ENCODE measurements at places on chromosomes 1 and 21.
A peak's percentile ranks its signal among the peaks of the same experiment; 100 is the strongest.

DNA sequence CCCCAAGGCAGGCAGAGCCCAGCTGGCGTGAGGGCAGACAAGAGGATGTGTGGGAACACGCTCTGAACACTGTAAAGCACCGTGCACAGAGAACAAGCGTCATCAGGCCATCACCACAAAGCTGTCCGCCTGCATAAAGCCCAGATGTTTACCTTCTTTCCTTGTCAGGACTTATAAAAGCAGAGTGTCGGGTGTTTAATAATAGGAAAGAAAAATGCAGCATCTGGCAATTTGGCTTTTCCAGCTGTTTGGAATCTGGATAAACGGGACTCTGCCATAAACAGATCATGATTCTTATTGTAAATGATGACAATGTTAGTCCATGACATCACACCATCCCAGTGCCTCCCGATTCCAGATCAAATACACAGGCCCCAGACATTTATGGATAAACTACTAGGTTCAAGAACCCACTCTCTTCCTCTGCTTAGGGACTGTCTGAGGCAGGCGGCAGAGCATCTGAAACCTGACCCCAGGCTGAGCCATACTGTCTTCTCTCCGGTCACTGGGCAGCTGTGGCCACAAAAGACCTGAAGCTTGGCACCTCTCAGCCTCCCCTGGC lies 4.2 kb downstream of the GLIS1 start:
- DNase-seq = no peak

DNA sequence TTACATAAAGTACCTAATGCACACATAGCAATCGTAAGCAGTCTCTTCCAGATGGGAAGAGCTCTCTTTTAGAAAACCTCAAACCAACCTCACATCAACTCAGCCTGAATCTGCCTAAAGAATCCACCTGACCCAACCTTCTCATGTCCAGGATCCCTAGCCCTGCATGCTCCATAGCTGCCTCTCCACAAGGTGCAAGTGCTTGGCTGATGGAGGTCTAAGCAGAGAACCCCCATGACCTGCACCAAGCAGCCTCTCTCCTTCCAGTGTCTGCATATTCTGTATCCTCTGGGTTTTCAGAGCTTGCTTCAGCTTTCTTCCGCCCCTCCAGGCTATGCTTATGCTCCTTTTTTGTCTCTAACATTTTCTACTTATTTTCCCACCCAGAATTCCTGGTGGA lies 2.5 kb downstream of the LY9 start:
- DNase-seq = no peak

GRCh38 chr1:151994956-151995355 lies 1.3 kb upstream of the S100A10 start:
- no peak for DNase-seq

- DNase-seq = no peak
These were observed 339.7 kb upstream of the PROX1 start for GRCh38 chr1:213647864-213648650.

DNA sequence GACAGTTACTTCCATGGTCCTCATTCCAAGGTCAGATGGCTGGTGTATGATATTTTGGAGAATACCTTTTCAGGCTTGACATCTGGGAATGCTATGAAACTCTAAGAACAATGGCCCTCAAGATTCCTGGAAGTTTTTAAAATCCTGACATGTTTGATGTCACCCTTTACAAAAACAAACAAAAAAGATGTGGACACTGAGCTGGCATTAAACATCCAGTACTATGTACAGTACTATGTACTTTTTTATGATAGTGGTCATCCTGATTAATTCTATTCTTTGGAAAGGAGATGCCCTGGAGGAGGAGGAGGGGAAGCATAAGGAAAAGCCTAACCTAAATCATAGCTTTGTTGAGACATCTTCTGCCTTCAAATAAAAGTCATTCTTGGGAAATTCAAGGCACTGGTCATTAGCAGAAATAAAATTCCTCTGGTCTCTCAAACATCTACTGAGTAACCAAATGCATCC lies 235.4 kb downstream of the HMCN1 start:
- DNase-seq = no peak

GRCh38 chr1:52192024-52192423 lies 50.1 kb downstream of the ZFYVE9 start:
- DNase-seq = no peak

DNA sequence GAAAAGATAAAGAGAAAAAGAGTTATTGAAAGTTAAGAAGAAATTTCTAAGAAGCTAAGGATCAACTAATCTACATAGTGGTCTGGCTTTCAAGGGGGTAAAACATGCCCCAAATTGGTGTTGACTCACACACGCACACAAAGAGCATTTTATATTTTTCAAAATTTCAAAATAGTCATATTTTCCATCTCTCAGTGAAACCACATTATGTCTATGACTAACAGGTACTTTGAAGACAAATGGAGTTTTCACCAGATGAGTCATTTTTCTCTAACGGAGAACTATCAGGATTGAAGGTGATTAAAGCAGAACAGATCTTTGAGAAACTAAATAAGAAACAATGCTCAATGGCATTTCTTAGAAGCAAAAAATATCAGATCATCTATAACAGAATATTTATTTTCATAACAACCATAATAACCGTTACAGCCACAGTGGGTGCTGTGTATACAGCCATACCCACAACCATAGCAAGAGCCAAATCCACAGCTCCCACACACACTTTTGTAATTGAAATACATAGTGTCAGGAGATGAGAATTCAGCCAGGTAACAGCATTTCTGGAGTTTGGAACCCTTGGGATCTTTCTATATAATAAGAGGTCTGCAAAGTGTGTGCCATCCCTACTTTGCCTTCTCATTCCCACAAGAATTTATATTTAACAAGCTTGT lies at the start of gene KRTAP21-3:
TSS of gene KRTAP21-3 (minus strand) at position 539 of the 671 bp plus-strand sequence. CDS start at position 521, 18 bp downstream.
- no peak for DNase-seq

DNA sequence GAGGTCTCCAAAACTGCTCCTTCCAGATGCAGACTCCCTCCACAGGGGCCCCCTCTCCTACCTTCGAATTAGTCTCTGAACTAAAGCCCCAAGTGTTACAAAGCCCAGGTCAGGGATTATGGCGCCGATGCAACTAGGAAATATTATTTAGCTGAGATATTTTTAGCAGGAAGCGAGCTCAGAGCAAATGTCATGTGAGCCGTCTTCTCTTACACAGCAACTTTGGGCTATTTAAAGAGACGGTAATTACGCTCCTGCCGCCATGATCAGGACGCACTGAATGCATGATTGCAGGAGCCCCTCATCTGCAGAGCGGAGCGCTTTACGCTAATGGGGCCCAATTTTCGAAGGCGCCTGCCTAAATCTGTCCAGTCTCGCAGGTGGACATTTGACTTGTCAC lies 55.3 kb upstream of the TARDBP start:
- DNase-seq = no peak

DNA sequence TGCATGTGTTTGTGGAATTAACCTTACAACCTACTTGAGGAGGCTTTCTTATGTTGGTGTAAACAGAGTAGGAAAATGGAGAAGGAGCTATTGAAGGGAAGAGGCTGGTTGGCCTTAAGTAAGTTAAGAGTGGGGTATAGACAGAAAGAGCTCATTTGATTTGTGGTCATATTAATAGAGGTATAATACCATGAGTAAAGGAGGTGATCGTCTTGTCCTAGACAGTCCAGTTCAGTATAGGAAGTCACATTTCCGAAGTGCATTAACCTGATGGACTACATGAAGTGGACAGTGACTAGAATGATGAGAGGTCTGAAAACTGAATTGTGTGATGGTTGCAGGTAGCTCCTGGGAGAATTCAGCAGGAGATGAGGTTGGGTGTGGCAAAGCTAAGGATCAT lies 215.4 kb upstream of the ZC3H12A start:
- DNase-seq = no peak

DNA sequence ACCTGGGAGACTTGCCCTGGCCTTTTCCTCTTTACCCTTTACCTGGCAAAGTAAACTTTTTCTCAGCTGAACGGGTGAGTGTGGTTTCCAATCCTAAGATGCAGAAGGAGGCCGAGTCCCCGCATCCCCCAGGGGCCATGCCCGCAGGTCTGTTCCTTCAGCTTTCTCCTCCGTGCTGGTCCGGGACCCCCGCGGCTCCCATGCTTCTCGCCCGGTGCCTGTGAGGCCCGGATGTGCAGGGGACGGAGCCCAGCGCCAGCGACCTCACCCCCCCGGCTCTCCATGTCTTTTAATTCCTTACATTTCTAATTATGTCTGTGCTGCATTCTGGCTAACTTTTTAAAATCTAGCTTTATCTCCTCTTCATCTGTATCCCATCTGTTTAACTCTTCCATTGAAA lies 21.5 kb upstream of the SCYL3 start:
- DNase-seq = no peak

- no peak for DNase-seq
These were observed 1441.7 kb downstream of the PLA2G4A start for GRCh38 chr1:188270497-188270896.

DNA sequence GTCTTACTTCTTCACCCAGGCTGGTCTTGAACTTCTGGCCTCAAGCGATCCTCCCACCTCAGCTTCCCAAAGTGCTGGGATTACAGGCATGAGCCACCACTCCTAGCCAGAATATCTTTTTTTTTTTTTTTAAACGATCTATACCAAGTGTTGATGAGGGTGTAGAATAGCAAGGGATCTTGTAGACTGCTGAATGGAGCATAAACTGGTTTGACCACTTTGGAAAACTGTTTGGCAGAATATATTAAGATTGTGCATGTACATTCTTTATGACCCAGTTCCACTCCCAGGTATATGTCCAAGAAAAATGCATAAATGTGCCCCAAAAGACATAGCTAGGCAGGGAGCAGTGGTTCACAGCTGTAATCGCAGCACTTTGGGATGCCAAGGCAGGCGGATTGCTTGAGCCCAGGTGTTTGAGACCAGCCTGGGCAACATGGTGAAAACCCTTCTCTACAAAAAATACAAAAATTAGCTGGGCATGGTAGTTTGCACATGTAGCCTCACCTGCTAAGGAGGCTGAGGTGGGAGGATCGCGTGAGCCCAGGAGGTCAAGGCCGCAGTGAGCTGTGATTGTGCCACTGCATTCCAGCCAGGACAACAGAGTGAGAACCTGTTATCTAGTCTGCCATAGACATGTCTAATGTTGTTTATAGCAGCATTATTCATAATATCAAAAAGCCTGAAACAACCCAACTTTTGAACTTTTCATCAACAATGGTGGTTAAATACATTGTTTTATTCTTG lies 184.0 kb downstream of the VPS13D start:
- no peak for DNase-seq

- DNase-seq = no peak
These were observed 218.7 kb downstream of the PATJ start for GRCh38 chr1:61961009-61961408.

GRCh38 chr1:13590486-13590885 lies 6.9 kb downstream of the PDPN start:
- DNase-seq = no peak

DNA sequence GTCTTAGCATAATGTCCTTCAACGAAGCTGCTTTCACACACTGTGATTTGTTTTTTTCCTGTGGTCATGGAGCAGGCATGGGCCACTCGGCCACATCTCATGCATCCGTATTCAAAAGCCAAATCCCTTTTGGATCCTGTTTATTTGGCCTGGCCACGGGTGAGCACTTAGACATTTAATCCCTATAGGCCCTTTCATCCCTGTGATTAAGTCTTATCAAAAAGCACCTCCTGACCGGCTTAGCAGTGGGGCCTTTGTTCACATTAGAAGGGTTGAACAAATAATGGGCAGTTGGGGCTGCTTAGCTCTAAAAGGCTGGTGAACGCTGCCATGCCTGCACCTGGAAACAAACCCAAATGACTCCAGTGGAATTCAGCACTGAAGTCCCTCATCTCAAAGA lies 2.0 kb downstream of the KCNE2 start:
- DNase-seq = no peak

DNA sequence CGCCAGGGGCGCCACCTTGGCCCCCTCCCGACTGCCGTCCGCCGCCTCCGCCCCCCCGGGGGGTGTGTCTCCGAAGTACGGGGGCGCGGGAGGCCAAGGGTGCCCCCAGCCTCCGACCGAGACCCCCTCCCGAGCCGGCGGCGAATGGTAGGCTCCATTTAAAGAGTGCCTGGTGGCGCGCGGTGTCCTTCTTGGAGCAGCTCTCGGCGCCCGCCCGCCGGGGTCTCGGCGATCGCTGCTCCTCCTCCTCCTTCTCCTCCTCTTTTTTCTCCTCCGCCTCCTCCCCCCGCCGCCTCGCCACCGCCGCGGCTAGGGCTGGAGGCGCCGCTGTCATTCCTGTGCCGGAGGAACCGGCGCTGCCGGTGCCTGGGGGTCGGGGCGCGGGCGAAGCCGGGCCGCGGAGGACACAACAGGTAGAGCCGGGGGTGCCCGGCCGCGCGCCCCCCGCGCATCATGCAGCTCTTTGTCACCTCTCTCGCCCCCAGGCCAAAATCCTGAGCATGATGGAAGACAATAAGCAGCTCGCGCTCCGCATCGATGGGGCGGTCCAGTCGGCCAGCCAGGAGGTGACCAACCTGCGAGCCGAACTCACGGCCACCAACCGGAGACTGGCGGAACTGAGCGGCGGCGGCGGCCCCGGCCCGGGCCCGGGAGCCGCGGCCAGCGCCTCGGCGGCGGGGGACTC lies at the start of gene KAZN:
TSS of gene KAZN (plus strand) at position 188 of the 685 bp plus-strand sequence.
- DNase-seq = peak; percentile 64

- no peak for DNase-seq
These were observed 390.2 kb downstream of the USH2A start for GRCh38 chr1:216032961-216033614.

GRCh38 chr1:171195767-171196166 lies 10.7 kb downstream of the FMO2 start:
- no peak for DNase-seq

- no peak for DNase-seq
These were observed 2.9 kb downstream of the SARS1 start for GRCh38 chr1:109216662-109217061.

GRCh38 chr21:43867332-43867703 lies 2.3 kb downstream of the AGPAT3 start:
- DNase-seq = no peak

DNA sequence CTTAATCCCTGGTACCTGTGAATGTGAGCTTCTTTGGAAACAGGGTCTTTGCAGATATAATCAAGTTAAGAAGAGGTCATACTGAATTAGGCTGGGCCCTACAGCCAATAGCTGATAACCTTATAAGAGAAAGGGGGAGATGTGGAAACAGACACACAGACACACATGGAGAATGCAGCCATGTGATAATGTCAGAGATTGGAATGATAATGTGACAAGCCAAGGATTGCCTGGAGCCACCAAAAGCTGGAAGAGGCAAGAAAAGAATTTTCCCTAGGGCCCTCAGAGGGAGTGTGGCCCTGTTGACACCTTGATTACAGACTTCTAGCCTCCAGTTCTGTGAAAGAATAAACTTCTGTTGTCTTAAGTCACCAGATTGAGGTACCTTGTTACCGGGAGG lies 114.5 kb upstream of the SOD1 start:
- DNase-seq = no peak

GRCh38 chr1:6271554-6271953 lies 10.7 kb upstream of the GPR153 start:
- no peak for DNase-seq

- peak; percentile 42 for DNase-seq
These were observed 648.9 kb downstream of the SMYD3 start for GRCh38 chr1:245858022-245858721.

All from head of caudate nucleus (tissue), 42 donors.